GM12892 (cell line): ENCODE measurements at places on chromosomes 11 and 22.

DNA sequence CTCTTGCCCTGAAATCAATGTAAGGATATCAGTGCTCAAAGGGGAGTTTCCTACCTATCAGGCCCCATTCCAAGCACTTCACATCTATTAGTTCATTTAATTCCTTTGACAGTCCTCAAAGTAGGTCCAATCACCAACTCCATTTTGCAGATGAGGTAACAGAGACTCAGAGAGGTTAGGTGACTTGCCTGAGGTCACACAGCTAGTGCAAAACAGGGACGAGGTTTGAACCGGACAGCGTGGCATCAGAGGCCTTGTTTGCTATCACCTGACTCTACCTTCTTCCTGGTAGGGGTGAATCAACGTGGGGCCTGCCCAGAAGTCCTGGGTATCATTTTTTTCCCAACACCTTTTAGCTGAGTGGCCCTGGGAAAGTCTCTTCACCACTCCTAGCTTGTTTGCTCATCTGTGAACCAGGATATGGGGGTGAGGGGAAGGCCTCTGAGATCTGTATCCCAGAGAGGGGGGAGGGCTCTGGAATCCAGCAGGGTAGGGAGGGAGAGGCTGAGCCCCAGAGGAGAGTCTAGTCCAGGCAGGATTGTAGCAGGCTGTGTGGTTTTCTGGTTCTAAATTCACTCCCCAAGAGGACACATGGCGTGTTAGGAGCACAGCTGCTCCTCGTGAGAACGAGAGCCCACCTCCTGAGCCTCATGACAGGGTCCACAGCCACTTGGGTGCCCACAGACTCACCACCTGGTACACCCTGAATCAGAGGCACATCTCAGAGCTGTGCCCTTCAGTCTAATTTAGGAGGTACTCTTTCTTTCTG, 174.7 kb downstream of the MN1 start:
- no peak for DNase-seq

DNA sequence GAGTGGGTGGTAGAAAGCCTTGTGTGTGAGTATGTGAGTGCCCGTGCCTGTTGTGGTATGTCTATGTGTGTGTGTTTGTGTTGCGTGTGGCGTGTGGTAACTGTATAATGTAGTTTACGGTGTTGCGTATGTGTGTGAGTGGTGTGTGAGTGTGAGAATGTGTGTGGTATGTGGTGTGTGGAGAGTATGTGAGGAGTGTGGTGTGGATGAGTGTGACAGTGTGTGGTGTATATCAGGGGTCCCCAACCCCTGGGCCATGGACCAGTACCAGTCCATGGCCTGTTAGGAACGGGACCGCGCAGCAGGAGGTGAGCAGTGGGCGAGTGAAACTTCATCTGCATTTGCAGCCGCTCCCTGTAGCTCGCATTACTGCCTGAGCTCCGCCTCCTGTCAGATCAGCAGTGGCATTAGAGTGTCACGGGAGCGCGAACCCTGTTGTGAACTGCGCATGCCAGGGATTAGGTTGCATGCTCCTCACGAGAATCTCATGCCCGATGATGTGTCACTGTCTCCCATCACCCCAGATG, 5.7 kb downstream of the UPK3A start:
- no peak for DNase-seq

DNA sequence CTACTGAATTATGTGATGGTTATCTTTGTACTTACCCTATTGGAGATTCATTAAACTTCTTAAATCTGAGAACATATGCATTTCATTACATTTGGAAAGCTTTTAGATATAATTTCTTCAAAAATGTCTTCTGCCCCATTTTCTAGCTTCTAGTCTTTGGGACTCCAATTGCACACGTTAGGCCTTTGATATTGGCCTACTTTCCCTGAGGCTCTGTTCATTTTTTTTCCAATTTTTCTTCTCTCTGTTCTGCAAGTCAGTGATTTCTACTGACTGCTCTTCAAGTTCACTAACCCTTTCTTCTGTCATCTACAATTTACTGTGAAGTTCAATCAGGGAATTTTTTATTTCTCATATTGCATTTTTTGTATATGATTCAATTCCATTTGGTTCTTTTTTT, 43.0 kb downstream of the FZD4 start:
- no peak for DNase-seq

- no peak for DNase-seq
Measured at GRCh38 chr22:18078329-18079041, 695 bp downstream of the PEX26 start.

GRCh38 chr11:45280449-45280848, 5.7 kb downstream of the SYT13 start:
- DNase-seq = no peak

DNA sequence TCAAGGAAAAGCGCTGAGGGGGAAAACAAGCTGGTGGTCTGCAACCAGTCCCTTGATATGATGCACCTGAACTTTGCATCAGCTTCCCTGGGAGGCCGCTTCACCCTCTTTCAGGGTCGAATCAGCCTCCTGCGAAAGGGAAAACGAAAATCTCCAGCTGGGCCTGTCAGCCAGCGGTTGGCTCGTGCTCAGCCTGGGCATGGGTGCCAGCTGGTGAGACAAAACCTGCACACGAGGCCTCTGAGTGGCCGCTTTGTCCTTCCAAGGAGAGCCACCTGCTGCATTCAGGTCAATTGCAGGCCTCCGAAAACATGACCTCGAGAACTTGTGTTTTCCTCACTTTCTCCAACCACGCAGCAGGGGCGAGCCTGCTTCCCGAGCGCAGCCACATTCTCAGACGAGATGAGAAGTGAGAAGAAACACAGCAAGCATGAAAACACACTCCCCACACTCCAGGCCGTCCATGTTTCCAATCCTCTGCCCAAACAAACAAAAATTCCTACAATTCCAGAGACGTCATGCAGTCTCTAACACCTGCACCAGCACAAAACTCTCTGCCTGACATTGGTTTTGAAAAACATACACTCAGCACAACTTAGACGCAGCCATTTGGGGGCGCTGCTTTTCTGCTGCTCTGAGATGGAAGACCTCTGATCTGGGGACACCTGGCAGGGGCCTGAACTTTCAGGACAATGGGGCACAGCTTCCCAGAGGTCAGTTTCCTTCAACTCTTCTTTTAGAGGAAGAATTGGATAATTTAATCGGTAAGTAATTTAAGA, 77.1 kb downstream of the DHCR7 start:
- no peak for DNase-seq

- no peak for DNase-seq
Measured at GRCh38 chr22:24108073-24108472, 73.2 kb upstream of the SUSD2 start.

DNA sequence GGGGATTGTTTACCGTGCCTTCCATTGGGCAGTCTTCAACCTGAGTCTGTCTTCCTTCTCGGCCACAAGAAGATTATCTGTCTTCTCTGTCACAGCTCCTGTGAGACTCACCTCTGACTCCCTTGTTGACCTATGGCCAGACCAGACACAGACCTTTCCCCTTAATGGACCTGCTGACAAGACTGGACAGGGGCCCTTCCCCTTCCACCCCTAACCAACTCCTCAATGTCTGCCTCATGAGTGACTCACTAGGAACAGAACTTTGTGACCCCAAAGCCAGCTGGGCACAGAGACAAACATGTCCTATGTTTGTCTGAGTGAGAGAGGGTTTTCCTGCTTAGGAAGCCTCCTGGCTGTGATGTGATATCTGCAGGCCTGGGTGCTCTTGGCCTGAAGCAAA, 405.0 kb downstream of the BRD1 start:
- no peak for DNase-seq

DNA sequence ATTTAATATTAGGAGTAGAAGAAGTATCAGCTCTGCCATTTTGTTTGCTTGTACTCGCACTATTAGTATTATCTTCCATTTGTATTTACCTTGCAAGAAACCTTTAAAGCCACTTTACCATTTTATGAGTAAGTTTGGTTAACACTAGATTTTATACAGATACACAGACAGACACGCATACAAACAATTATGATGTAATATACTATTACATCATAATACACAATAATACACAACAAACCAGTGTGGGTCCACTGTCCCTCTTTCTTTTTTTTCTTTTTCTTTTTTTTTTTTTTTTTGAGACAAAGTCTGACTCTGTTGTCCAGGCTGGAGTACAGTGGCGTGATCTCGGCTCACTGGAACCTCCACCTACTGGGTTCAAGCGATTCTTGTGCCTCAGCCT, 170.3 kb upstream of the NARS2 start:
- DNase-seq = no peak

- DNase-seq = no peak
Measured at GRCh38 chr11:3121931-3122774, 43.0 kb downstream of the OSBPL5 start.

DNA sequence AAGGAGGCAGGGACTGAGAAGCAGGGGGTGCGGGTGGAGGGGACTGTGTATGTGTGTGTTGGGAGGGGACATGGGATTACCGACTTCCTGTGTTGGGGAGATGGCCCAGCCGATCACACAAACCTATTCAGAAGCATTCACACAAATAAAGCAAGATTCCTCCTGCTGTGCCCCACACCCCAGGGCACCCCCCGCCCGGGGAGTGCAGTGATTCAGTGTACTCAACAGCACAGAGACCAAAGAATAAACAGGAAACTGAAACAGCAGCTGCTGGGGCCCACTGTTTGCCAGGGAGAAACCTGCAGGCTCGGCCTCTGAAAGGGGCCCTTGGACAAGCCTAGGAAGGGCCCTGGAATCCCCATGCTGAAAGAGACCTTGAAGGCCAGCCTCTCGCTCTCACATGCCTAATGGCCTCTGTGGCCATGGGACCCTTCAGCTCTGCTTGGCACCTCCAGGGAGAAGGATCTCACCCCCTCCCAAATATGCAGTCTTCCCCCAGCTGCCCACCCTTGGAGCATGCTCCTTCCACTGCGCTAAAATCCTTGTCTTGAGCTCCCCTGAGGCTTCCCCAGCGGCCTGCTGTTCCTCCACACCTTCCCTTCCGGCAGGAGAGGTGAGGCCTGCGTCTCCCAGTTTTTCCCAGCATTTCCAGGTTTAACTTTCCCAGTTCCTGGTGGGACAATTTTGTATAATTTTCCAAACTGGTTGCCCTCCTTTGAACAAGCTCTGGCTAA, 72.9 kb downstream of the CSNK2A3 start:
- DNase-seq = no peak

DNA sequence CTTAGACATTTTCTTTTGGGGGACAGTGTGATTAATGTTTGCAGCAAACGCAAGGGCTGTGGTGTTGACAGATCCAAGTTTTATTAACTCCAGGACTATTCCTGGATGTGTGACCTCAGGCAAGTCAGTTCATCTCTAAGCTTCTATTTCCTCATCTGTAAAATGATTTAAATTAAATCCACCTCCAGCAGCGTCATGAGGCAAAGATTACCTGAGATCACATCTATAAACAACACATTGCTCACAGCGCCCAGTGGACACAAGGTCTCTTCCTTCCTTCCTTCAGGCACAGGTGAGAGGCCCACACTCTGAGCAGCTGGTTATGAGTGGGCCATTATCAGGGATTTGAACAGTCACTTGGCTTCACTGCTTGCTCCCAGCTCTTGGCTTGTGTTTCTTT, 111.2 kb upstream of the RASSF10 start:
- DNase-seq = no peak

- DNase-seq = no peak
Measured at GRCh38 chr22:29679316-29679715, 40.5 kb upstream of the CABP7 start.

DNA sequence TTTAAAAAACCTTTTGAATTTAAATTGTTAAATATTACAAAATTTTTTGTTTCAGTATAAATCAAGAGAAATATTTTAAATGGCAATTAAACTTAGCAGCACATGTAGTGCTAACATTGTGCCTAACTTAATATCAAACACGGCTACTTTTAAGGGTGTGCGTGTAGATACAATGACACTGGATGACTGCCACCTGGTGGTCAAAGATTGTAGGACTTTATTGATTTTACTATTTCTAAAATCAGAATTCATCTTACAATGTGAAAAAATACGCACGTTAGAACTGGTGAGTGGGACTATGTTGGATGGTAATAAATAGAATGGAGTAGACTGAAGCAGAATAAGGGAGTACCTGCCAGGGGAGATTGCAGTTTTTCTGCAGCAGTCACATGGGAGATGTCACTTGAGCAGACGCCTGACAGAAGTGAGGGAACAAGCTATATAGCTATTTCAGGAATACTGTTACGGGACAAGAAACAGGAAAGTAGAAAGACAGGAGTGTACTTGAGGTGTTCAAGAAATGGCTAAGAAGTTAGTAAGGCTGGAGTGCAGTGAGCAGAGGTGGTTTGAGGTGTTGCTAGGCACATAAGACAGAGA, 52.9 kb downstream of the UVRAG start:
- no peak for DNase-seq

GRCh38 chr11:2272946-2273280, 2.5 kb upstream of the ASCL2 start:
- no peak for DNase-seq

DNA sequence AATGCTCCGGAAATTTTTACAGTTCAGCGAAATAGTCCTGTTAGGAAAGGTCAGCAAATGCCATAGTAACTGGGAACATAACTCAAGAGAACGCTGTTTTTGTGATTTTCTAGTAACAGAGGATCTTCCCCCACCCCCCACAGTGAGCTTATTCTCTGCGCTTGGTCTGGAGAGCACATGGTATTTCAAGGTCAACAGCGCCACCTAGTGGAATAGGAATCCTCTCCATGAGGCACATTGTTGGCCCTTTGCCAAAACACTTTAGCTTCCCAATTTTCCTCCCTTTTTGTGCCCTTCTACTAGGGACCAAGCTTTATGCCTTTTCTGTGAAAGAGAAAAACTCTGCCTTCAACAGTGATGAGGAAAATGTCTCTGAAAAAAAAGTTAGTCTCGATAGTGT, 13.2 kb upstream of the OR4C12 start:
- DNase-seq = no peak

- DNase-seq = no peak
Measured at GRCh38 chr11:116631201-116631600, 141.6 kb downstream of the BUD13 start.

- DNase-seq = no peak
Measured at GRCh38 chr22:45421349-45422055, 8.0 kb downstream of the RIBC2 start.

GRCh38 chr11:85823816-85824215, 12.9 kb upstream of the SYTL2 start:
- DNase-seq = no peak

GRCh38 chr22:17106785-17107546, 14.2 kb downstream of the TMEM121B start:
- DNase-seq = no peak

DNA sequence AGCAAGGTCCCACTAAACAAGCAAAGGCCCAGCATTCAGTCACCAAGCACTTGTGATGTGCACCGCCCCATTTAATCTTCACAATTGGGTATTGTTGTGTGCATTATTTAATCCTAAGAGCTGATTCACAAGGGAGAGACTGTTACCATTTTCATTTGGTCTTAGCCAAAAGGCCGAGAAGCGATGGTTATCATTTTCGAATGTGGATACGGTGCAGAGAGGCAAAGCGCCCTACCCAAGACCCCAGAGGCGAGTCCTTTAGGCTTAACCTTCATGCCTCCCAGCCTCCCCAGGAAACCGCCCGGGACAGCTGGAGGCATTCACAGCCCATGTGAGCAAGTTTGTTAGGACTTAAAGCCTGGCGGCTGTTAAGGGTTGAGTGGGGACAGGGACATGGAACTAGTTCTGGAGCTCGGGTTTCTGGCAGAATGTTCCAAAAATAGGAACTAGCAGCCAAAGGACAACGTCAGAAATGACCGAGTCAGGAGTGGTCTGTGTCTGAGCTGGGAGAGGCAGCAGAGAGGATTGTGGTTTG, 13.0 kb upstream of the UPK3A start:
- DNase-seq = no peak

- no peak for DNase-seq
Measured at GRCh38 chr22:44359496-44360110, 46.9 kb upstream of the SHISAL1 start.
